ENCODE measurements at places on chromosomes 12 and 14.
A peak's percentile ranks its signal among the peaks of the same experiment; 100 is the strongest.

DNA sequence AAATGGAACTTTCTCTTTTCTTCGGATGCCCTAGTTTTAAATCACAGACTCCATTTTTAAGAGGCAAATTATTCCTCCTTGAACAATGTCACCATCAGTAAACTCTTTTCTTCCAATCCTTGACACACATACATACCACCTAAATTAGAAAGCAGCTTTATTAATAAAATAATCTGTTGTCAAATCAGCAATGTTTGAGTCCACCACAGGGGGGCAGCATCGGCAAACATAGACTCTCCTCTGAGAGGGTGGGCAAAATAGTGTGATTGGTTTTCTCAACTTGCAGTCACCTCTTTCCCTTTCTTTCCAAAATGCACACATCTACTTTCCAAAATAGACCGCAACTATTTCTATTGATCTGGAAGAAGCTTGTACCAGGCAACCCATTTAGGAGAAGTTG, 438.4 kb upstream of the OR4E1 start:
- no peak for DNase-seq

GRCh38 chr14:51507511-51507905, 144.2 kb upstream of the FRMD6 start:
- DNase-seq = peak; percentile 72

GRCh38 chr14:26255213-26255612, 342.6 kb downstream of the NOVA1 start:
- peak; percentile 1 for DNase-seq

GRCh38 chr12:26130728-26131127, 5.9 kb upstream of the BHLHE41 start:
- no peak for DNase-seq

GRCh38 chr12:40733871-40734270, 41.6 kb downstream of the CNTN1 start:
- peak; percentile 80 for DNase-seq

GRCh38 chr12:111441107-111441928, 35.6 kb downstream of the SH2B3 start:
- no peak for DNase-seq

GRCh38 chr12:109492371-109492770, 14.9 kb downstream of the UBE3B start:
- DNase-seq = no peak

GRCh38 chr14:92702441-92702918, 45.9 kb downstream of the LGMN start:
- DNase-seq = no peak

DNA sequence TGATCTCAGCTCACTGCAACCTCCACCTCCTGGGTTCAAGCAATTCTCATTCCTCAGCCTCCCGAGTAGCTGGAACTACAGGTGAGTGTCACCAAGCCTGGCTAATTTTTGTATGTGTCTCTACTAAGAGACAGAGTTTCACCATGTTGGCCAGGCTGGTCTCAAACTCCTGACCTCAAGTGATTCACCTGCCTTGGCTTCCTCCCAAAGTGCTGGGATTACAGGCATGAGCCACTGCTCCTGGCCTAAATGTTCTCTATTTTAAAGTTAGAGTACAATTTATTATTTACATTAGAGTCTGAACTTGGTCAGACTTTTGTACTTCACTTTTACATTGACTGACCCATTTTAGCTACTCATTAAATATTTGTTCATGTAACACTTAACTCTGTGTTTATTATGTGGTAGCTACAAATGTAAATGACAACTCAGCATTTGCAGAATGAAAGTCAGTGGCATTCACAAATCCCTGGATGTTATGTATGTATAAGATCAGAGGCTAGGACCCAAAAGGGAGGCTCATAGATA, 409.6 kb downstream of the APAF1 start:
- DNase-seq = no peak

GRCh38 chr12:62292761-62293344, 32.6 kb downstream of the USP15 start:
- no peak for DNase-seq

DNA sequence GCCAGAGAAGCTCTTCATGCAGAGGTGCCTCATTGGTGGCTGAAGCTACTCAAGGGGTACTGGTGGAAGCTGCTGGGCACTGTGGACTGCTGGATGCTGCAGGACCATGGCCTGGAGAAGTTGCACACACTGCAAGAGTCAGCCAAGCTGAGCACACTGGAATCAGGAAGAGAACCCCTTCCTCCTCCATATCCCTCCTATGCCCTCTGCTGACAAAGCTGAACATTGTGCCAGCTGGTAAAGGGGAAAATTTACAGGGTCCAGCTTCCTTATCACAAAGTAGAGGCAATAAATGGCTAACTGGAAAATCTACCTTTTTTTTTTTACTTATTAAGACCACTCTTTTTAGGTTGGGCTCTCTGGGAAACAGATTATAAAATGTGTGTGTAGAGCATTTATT, 6.5 kb downstream of the CCDC175 start:
- no peak for DNase-seq

- DNase-seq = no peak
Observed at GRCh38 chr12:111442301-111443045, 36.8 kb downstream of the SH2B3 start.

DNA sequence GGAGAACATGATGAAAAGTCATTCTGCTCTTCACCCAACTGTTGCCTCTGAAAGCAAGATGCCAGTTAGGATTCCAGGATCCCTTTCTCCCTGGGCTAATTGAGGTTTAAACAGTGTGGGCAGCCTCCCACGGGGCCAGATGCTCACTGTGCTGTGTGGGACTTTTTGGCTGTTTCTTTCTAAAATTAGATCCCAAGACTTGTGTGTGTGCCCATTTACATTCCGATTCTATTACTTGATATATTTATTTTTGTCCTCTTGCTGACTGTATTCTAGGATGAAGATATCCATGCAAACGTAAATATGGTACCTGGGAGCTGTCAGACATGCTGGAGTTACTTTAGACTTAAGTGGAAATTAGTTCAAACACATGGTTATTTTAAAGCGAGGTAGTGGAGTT, 6.2 kb downstream of the IFT43 start:
- no peak for DNase-seq

GRCh38 chr12:57548013-57548315, 972 bp upstream of the DCTN2 start:
- no peak for DNase-seq

- DNase-seq = no peak
Observed at GRCh38 chr12:127025545-127025944, 1241.4 kb upstream of the TMEM132C start.

DNA sequence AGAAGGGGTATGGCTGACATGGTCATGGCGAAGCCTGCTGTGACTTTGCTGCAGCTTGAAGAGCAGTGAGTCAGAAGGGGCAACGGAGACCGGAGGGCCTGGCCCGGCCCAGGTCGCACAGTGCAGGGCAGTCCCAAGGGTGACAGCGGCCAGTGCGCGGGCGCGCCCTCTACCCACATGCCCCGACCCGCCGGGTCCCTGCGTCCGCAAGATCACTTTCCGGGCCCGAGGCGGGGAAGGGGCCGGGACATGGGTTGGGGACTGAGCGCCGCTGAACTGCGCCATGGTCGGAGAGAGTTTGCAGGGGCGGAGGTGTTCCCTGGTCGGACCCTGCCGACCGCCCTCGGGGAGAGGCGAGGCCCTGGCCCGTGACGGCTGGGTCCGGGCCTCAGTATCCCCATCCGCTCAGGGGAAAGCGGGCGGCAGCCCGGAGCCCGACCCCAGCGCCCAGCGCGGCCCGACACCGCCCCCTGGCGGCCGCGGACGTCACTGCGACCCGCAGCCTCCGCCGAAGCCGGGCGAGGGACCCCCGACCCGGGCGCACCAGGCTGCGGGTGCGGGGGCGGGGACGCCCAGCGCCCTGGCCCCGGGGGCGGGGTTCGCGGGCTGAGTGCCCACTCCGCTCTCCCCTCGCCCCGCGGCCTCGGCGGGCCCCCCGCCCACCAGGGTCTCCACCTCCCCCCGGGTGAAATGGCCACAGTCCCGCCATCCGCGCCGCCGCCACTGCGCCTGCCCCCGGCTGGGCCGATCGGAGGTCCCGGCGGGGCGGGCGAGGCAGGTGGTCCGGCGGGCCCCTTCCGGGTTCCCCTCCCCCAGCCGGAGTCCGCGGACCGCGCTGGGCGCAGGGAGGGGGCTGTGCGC, 7.2 kb upstream of the ANKRD9 start:
- peak; percentile 24 for DNase-seq

DNA sequence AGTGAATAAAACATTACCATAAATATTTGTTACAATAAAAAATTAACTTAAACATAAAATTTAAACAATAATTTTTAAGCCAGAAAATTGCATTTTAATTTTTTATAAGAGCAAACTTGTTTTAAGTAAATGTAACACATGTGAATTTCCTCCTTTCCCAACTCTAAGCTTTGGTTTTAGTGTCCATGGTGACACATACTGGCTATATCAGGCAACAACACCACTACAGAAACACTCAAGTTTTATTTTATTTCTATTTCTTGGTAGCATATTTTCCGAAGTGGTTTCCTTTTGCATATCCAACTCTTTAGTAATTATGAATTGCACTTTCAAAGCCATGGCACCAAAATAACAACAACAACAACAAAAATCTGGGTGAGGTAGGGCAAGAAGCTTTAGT, 2.2 kb downstream of the NELL2 start:
- DNase-seq = no peak

GRCh38 chr12:102848832-102849231, 68.2 kb downstream of the PAH start:
- DNase-seq = no peak

- DNase-seq = peak; percentile 18
Observed at GRCh38 chr12:5070090-5070489, 26.4 kb downstream of the KCNA5 start.

DNA sequence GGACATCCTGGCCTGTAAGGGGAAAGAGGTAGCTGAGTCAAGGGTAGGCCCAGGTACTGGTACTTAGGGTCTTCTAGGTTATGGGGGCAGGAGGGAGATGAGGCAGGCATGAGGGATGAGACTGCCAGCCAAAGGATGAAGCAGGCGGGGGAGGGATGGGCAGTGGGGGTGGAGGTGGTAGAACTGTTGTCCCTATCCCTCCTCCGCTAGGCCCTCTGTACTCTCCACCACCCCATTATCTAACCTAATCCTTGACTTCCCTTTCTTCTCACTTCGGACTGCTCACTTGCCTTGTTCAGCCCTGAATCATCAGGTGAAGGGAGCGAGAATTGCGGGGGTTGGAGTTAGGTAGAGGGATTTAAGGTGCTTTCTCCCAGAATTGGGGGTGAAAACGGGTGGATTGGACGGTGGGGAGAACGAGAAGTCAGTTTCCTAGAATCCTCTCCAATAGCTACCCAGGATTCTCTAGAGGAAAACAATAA, 562 bp downstream of the PAN2 start:
- DNase-seq = no peak

- no peak for DNase-seq
Observed at GRCh38 chr12:50621399-50622300, 116.9 kb downstream of the DIP2B start.

- DNase-seq = no peak
Observed at GRCh38 chr12:121595520-121595919, 14.7 kb upstream of the KDM2B start.

- no peak for DNase-seq
Observed at GRCh38 chr14:99234961-99235571, 36.9 kb downstream of the BCL11B start.

DNA sequence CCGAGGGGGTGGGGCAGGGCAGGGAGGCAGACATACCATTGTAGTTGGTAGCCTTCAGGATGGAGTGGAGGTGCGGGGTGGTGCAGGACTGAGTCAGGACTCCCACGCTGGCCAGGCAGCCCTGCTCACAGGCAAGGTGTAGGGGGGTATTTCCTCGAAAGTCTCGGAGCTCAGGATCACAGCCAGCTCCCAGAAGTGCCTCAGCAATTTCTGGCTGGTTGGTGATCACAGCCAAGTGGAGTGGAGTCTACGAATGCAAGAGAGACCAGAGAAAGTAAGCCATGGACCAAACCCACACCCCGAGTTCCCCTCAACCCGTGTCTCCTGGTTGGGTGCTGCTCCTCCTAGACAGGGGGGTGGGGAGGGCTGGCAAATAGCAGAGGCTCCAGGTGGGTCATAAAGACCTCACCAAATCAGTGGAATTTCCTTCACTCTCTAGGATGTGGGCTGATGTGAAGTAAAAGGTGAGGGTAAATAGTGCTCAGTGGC, 1.4 kb downstream of the NFKBIA start:
- no peak for DNase-seq

DNA sequence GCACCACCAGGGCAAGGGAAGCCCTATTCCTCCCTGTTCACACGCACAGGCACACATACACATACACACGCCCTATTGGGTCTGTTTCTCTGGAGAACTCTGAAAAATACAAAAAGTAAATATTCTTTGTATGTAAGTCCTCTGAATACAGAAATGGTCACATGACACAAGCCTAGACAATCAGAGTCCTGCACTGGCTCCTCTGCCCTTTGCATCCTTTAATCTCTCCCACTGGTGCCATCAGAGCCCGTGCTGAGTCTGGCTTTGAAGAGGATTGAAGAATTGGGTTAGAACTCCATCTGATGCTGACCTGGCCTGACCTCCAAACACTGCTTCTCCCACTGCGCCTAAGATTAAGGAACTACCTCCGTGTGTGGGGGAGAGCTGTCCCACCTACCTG, 273.2 kb upstream of the TBX3 start:
- no peak for DNase-seq

DNA sequence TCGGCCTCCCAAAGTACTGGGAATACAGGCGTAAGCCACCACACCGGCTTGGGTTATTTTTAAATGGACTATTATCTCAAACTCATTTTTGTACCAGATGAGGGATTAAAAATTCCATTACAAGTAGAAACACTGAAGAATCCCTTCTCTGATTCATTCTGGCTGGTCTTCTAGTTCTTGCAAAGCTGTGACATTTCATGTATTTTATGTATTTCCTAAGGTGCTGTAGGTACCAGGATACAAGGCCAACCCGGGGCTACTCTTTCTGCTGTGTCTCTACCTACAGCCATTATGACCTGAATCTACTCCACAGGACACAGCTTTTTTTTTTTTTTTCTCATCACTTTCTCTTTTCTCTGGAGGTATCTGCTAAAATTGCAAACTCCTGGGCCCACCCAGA, 24.9 kb downstream of the CPM start:
- DNase-seq = no peak

GRCh38 chr12:47267571-47267970, 187.8 kb upstream of the AMIGO2 start:
- no peak for DNase-seq

- DNase-seq = no peak
Observed at GRCh38 chr14:34398024-34398423, 64.0 kb downstream of the SPTSSA start.

GRCh38 chr14:30337456-30337855, 221.5 kb upstream of the G2E3 start:
- no peak for DNase-seq

DNA sequence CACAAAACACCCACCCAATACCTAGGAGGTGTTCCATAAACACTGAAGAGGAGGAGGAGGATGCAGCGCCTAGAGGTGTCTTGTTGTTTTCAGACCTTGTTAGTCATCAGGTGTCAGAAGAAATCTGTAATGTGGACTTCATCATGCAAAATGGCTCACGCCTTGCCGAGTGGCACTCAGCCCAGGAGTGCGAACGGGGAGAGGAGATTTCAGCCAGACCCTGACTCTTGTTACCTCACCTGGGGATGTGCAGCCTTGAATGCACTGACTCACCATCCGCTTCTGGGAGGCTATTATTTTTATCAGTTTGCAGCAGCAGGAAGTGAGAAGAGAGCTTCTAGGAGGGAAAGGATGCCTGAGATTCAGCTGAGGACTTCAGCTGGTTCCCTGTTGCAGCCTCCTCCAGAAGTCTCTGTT, 48.2 kb upstream of the PLXNC1 start:
- DNase-seq = no peak

GRCh38 chr12:42144158-42144407, 591 bp downstream of the GXYLT1 start:
- DNase-seq = no peak
